NCI-H1105 treated with DMSO at 0.1 percent for 48 hours (cell line): ENCODE measurements at places on chromosomes 1 and 21.
A peak's percentile ranks its signal among the peaks of the same experiment; 100 is the strongest.

DNA sequence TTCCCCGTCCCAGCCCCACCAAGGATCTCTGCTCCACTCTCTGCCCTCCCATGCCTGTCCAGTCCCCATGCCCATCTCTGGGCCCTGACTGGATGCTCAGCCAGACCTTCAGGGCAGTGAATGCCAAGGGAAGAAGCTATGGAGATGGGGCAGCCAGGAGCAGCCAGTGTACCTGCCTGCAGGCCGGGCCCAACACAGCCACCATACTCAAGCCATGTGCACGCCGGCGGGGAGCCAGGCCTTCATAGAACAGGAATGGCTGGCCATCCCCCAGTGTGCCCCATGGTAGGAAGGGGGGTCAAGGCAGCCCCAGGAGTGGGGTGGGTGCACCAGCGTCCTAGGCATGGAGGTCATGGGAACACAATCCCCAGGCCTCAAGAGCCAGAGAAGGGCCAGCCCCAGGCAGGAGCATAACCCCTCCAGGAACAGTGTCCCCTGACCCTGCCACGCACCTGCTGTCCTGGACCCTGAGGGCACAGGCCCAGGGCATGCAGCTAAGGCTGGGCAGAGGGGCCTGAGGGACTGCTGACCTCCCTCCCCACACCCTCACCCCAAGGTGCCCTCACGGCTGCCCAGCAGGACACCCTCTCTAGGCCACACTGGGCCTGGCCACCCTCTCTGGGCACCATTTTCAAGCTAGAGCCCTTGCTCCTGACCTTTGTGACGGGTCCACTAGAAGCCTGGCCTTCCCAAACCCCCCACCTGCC, 20.3 kb upstream of the ARF1 start:
- DNase-seq = no peak

GRCh38 chr1:76769911-76770310, 97.4 kb upstream of the ST6GALNAC5 start:
- no peak for DNase-seq

DNA sequence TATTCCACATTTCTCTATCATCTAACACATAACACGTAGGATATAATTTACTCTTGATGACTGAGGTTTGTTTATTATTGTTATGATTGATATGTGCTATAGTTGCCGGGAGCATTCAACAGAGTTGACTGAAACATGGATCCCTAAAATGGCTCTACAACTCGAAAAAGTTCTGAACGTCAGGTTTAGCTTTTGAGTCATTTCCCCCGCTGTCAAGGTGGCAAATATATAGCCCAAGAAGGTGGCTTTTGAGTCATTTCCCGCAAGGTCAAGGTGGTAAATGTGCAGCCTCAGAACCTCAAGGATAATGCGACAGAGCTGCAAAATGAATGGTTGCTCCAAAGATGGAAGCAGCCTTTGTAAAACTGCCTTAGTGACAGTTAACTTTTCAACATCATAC, 104.0 kb downstream of the NIBAN1 start:
- DNase-seq = no peak

GRCh38 chr1:67479146-67479891, 49.1 kb upstream of the SERBP1 start:
- DNase-seq = no peak

DNA sequence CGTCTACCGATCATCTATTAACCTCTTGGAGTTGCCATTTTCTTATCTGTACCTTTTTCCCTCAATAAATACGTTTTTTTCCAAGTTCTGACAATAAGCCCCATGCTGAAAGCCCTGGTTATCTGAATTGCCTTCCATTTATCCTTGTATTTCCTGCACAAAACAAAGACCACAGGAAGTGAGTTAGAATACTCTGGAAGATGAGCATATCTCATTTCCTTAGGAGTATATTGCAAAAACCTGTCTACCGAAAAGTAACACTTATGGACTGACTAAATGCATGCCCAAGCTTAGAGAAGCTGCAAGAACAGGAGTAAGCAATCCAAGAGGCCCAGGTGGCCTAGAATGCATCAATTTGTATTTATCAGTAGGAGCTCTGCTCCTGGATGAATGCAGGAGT, 39.9 kb downstream of the DIRAS3 start:
- DNase-seq = no peak

- peak; percentile 63 for DNase-seq
Measured at GRCh38 chr21:25708467-25709065, 26.1 kb downstream of the ATP5PF start.

DNA sequence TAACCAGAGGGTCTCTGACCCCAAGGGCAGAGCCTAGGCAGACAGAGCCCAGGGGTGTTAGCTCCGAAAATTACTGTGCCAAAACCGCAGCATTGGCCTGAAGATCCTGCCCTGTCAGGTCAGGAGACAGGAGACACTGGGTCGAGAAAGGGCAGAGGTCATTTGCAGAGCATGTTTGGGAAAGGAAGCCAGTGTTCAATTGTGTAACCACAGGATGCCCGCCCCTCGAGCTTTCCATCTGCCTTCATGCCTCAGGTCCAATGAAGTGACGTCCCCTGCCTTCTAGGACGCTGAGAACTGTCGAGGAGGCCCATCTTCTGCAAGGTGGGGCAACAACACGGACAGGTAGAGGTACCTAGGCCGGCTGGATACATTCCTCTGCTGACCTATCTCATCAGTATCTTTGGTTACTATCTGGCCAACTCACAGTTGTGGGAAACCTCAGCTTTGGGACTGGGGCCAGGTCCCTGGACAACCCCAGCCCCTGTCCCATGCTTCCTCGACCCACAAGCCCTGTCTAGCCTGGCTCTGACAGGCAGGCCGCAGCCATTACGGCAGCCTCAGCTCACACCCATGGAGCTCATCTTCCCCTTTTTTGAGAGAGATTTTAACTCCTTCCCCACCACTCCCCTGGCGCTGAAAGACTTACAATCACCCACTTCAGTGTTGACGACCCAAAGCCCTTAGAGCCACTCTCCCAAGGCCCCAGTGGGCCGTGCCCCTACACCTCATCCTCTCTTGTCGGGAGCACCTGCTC, 1.3 kb downstream of the ARL8A start:
- DNase-seq = no peak

DNA sequence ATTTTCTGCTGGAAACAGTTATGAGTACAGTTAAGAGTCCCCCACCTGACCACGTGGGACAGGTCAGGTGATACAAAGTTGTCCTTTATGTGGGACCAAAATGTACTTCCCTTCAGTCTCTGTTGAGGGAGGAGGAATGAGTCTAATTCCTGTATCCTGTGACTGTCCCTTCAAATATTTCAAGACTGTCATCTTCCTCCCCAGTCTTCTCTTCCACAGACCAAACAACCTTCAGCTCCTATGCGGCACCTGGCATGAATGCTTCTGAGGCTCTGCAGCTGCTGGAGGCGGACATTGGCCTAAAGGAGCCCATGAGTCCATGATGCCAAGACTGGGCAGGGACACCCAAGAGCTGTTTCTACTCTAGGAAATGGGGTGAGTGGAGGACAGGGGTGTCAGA, 72.1 kb upstream of the SIM2 start:
- DNase-seq = no peak

- DNase-seq = no peak
Measured at GRCh38 chr1:19390166-19390850, 78.2 kb downstream of the SLC66A1 start.

- DNase-seq = no peak
Measured at GRCh38 chr1:93965888-93966287, 56.7 kb upstream of the GCLM start.

- no peak for DNase-seq
Measured at GRCh38 chr1:84253036-84253435, 48.5 kb upstream of the SAMD13 start.

DNA sequence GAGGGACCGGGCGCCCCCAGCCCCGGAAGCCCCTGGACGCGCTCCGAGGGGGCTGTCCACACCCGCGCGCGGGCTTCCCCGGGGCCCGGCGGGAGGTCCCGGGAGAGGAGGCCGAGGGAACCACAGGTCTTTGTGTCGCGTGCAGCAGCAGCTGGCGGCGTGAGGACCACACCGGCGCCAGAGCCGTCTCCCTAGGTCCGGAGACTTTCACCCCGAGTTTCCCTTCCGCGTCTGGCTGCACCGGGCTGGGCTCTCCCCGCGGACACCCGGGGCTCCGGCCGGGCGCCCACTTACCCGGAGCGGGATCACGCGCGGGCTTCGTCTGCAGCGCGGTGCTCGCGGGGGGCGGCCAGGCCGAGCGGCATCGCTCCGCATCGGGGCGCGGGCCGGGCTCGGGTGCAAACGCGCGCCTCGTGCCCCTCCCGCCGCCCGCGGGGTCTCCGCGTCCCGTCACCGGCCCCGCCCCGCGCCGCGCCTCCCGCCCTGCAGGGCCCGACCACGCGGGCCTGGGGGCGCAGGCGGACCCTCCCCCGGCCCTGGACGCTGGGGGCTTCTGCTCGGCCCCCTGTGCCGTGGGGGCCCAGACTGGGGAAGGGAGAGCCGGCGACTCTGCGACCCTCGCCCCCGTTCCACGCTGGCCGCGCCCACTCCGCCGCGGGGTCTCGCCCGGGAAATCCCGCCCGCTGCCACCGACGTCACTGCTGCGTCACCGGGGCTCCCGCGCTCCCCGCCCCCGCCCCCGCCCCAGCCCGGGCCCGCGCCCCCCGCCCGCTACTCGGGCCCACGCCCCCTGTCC, at the start of gene GNG4:
GNG4 (minus strand) TSS at position 417 of the 796 bp plus-strand sequence. CDS start 65,946 bp downstream, outside the sequence.
- peak; percentile 28 for DNase-seq

- no peak for DNase-seq
Measured at GRCh38 chr1:234858722-234859121, 248.7 kb upstream of the IRF2BP2 start.

DNA sequence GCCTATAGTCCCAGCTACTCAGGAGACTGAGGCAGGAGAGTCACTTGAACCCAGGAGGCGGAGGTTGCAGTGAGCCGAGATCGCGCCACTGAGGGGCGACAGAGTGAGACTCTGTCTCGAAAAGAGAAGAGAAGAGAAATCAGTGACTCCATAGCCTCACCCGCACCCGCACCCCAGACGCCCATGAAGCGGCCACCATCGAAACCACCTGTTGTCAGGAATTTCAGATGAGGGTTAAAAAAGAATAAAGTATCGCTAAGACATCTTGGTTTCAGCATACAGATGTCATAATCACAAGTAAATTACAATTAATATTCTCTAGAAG, 47.4 kb downstream of the NPHP4 start:
- no peak for DNase-seq

DNA sequence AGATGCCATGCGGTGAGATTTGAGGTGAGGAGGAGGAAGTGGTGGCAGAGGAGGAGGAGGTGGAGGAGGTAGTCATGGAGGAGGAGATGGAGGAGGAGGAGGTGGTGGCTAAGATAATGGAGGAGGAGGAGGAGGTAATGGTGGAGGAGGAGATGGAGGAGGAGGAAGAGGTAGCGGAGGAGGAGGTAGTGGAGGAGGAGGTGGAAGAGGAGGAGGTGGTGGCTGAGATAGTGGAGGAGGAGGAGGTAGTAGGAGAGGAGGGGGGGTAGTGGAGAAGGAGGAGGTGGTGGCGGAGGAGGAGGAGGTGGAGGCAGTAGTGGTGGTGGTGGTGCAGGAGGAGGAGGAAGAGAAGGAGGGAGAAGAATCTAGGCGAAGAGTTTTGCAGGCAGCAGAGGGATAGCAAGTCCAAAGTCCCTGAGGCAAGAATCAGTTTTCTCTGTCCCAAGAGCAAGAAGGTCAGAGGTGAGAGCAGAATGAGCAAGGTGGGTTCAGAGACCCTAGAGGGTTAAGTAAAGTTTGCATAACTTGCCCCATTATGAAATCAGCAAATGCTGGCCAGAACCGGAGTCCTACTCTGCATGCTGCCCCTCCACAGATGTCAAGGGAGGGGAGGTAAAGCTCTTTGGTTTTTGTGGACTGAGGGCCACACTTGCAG, 38.9 kb upstream of the GNPAT start:
- no peak for DNase-seq

DNA sequence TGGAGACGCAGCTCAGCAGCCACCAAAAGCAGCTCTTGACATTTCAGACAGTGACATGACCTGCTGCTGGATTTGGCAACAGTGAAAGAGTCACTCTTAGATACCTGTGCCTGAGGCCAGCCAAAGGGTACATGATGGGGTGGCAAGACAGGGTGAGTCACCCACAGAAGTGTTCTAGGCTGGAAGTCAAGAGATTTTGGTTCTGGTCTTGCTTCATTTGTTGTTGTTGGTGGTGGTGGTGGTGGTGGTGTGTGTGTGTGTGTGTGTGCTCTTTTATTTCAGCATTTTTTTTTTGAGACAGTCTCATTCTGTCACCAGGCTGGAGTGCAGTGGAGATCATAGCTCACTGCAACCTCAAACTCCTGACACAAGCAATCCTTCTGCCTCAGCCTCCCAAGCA, 25.8 kb downstream of the SHISAL2A start:
- no peak for DNase-seq

DNA sequence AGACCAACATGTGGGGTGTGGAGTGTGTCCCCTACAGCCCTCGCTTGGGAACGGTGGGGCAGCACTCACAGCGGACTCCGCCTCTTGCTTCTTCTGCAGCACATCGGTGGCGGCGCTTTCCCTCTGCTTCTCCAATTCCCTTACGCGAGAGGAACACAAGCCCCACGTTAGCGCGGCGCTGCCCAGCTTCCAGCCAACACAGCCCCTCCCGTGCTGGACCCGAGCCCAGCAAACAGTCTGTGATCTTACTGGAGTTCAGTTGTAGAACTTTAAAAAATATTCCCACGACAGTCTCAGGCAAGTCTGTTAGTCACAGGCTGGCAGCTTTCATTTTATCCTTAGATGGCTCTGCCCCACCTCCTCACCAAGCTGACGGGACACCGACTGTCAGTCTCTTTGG, 13.6 kb downstream of the THAP3 start:
- no peak for DNase-seq

GRCh38 chr1:16165073-16165364, 9.2 kb upstream of the EPHA2 start:
- no peak for DNase-seq

DNA sequence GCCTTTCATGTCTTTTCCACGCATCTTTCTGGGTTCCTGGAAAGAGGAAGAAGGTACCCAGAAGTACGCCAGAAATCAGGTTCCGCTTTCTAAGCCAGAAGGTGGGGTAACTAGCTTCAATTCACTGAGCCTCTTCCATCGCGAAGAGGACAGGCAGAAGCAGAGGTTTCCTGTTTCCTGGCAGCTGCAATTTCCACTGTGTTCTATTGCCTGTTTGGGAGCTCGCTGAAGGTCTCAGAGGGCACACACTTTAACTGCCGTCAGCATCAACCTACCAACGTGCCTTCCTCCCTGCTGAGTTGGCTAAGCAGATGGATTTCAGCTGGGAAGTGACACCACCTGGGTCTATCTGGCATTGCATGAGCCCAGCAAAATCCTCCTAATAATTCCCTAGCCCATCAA, 10.0 kb downstream of the NCF2 start:
- no peak for DNase-seq
